ENCODE measurements at places on chromosomes 2 and 18. TPM values are rescaled to one million over a fixed set of nuclear protein-coding genes. Genes with fewer than 3 reads are reported as not detected.

DNA sequence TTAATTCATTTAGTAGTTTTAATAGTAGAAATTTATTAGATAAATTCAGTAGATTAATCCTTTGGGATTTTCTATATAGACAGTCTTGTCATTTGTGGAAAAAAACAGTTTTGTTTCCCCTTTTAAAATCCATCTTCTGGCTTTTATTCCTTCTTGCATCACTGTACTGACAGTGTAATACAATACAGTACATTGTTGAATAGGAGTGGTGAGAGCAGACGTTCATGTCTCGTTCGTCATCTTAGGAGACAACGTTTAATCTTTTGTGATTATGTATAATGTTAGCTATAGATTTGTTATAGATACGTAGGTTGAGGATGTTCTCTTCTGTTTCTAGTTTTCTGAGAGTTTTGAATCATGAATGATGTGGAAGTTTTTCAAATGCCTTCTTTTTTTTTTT is 61.8 kb downstream of the NCOA1 start:
- no peak for DNase-seq

DNA sequence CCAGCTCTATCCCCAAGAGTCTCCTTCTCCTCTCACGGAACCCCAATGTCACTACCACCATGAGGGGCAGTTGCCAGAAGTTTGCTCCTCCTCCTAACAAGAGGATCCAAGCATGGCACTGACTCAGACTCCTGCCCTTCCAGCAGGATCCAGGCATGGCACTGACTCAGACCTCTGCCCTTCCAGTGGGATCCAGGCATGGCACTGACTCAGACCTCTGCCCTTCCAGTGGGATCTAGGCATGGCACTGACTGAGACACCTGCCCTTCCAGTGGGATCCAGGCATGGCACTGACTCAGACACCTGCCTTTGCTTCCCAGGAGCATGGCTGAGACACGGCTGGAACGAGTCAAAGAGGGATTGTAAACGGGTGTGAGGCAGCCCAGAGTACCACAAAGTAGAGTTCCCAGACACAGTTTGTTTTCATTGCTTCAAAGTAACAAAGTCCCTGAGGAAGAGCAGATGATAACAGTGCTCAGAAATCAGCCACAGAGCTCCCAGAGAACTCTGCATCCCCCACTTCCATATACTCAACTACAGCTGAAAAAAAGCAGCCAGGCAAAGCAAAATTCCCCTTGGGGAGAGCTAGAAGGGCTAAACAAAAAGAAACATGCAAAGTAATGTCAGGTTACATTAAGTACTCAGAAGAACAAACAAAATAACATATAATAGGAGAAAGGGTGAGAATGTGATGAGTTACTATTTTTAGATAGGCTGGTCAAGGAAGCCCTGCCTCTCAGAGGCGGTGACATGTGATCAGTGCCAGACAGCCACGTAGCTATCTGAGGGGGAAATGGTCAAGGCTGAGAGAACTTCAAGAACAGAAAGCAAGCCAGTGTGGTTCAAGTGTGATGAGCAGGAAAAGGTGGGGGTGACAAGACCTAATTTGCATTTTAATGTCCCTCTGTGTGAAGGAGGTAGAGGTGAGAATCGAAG is 3.0 kb downstream of the BUB1 start:
- no peak for DNase-seq

- no peak for DNase-seq
These were observed 115.2 kb downstream of the LIPG start for GRCh38 chr18:49677081-49677480.

- no peak for DNase-seq
These were observed 23.9 kb upstream of the GPR155 start for GRCh38 chr2:174510583-174511189.

GRCh38 chr2:150878356-150878755 is 383.3 kb downstream of the RBM43 start:
- no peak for DNase-seq

DNA sequence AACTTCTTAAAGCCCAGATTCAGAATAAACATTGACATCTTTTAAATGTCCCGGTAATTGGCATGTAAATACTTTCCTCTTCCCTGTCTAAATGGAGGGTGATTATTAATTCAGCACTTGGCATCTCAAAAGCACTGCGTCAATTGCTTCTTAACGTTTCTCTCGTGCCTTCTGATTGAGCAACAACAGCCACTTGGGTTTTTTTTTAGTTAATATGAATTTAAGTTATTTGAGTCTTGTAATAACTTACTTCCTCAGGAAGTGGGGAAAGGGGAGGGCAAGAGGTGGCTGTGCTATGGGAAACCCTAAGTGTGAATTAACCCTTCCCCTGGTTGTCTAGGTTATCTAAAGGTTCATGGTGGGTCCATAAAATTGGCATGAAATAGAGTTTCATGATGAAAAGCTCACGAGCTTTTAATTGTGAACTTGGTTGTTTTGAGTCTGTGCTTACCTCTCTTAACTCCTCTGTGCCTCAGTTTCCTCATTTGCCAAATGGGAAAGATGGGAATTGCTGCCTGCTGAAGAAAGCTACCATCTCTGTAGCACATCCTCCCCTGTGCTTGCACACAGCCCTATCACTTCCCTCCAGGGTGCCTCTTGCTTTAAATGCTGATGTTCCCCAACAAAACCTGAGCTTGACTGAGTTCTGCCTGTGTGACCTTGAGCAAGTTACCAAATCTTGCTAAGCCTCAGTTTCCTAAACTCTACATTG is 126.3 kb upstream of the BCL2L11 start:
- DNase-seq = no peak

DNA sequence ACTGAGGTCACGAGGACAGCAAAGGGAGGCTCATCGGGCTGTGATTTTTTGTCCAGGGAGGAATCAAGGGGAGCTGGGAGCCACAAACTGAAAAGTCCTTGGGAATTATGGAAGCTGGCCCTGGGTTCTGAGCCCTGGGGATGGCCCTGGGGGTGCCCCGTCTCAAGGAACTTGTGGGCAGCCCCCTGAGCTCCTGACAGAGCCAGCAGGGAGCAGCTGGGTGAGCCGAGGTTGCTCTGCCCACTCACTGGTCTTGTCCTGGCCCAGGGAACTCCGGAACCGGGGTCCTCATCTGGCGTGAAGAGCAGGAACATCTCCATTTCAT is 61.3 kb upstream of the HDAC4 start:
- DNase-seq = no peak

- peak; percentile 82 for DNase-seq
These were observed 920 bp downstream of the GULP1 start for GRCh38 chr2:188292348-188293239.

GRCh38 chr18:69491576-69491975 is 90.9 kb downstream of the DOK6 start:
- no peak for DNase-seq

DNA sequence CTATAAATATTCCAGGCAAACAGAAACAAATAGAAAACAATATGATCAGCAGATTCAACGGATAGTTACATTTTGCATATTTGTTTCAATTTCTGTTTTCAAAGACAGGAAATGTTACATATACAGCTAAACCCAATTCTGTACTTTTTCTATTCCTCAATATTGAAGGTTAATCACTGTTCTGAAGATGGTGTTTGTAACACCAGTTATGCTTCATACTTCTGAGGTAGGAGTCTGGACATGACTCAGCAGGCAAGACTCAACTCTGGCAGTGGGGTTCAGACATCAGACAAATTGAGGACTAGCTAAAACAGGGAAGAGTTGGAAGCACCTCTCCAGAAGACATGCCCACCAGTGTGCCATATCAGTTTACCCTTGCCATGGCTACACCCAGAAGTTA is 16.6 kb downstream of the SERPINB13 start:
- no peak for DNase-seq

GRCh38 chr2:94956797-94957391 is 68.6 kb upstream of the MAL start:
- DNase-seq = no peak

DNA sequence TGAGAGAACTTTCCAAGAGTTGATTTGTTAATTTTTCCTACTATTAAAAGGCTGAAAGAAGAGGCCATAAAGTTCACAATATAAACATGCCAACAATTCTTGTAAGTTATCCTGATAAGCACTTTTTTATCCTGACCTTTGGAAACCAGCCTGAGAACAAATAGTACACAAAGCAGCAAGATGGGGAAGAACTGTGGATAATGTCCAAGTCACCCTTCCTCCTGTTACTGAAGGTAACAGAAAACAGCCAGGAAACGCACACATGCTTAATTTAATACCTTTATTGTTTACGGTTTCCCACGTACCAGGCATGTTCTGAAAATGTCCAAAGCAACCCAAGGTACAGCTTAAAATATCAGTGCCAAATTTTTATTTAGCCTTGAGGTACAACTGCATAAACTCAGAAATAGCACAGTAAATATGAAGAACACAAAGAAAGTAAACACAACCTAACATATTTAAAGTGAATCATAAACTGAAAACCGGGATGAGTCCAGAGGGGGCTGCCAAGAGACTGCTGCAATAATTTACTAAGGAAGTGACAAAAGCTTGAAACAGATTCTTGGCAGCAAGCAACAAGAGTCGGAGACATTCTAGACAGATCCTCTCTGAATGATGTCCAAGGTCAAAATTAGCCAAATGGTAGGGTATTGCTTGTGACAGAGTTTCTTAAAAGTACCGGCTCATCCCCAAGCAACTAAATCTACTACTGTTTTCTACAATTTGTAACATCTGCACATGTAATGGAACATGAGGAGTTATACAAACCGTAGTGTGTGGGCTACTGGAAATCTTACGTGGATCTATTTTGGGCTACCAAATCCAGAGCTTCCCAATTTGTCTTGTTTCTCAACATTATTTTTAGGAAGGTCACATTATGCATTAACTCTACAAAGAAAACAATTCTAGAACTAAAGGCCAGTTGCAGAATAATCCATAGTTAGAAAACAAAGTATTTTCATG is 93.2 kb downstream of the CABYR start:
- no peak for DNase-seq

GRCh38 chr2:68812251-68812650 is 58.9 kb downstream of the BMP10 start:
- no peak for DNase-seq

- DNase-seq = no peak
These were observed 41.5 kb downstream of the RNF144A start for GRCh38 chr2:6958616-6959235.

- no peak for DNase-seq
These were observed 62.0 kb downstream of the TGIF1 start for GRCh38 chr18:3511980-3512379.

- no peak for DNase-seq
These were observed 181.4 kb downstream of the BARD1 start for GRCh38 chr2:214628091-214628490.

DNA sequence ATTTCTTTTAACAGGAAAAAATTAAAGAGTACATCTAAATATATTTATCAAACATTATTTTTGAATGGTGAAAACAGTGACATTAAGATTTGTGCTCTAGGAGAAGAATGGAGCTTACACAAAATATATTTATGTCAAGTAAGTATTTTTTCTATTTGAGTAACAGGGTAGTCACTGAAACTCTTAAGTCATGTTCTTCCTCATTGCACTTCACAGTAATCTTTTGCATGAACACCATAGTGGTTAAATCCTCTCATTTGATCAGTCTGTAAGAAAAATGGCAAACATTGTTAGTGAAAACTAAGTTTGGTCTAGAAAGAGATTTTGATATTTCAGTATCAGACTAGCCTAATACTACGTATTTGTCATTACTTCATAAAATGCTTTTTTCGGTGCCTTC is 8.1 kb downstream of the GMCL1 start:
- no peak for DNase-seq

DNA sequence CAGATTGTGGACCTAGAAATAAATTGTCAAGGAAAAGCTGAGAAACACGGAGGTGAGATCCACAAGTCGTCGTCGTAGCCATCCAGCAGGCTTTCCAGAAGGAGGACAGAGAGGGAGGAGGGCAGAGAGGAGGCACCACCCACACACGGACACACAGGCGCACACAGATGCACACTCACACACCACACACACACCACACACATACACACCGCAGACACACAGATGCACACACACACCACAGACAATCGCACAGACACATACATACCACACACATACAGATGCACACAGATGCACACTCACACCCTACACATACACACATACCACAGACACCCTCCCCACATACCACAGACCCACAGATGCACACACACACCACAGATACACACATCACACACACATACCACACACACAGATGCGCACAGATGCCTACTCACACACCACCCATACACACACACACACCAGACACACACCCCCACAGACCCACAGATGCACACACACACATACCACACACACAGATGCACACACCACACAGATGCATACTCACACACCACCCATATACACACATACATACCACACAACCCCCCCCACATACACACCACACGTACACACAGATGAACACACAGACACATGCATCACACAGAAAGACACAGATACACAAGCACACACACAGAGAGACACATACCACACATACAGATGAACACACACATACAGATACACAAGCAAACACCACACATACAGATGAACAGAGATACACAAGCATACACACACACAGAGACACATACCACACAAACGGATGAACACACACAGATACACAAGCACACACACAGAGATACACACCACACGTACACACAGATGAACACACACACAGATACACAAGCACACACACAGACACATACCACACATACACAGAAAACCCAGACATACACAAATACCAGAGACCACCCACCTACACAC is 12.7 kb upstream of the BOK start:
- no peak for DNase-seq

GRCh38 chr18:31581498-31582197 is 10.0 kb upstream of the TTR start:
- no peak for DNase-seq

DNA sequence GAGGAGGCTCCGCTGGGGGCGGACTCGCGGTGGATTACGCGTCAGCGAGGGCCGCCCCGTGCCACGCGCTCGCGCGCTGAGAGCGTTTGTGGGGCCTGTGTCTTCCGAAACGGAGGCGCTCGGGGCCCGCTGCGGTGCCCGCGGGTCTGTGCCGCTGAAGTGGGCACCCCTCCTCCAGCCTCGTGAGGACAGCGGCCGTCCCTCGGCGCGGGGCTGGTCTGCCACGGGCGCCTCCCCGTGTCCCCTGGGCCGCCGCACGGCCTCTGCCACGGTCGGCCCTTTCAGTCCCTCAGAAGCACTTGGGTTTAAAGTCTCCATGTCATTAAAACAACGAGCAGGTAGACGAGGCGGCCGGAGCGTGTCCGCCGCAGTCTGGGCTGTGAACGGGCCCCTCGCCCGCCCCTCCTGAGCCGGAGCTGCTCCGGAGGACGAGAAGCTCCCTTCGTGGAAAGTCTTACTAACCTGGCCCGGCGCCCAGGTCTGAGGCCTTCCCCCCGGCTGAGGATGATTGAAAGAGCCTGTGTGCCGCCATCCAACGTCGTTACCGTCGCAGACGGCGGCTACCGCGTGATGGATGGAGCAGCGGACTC is 97.6 kb downstream of the NFATC1 start:
- peak; percentile 50 for DNase-seq

- no peak for DNase-seq
These were observed 2.1 kb downstream of the DCTN1 start for GRCh38 chr2:74378007-74378406.

Gene C2orf15
- not detected for total RNA-seq

Gene PRKAG3
- 0.13 TPM for total RNA-seq

Gene SERPINB5
- not detected for total RNA-seq

Gene LYPD6
- total RNA-seq = 0.16 TPM

Gene RAPGEF4
- total RNA-seq = 12.6 TPM

Gene ASB3
- 9.2 TPM for total RNA-seq

Gene UGT1A3
- not detected for total RNA-seq

Gene LBX2
- 0.51 TPM for total RNA-seq

Gene ZNF519
- 3.6 TPM for total RNA-seq

Gene ZDBF2
- 15.4 TPM for total RNA-seq

Gene CENPA
- not detected for total RNA-seq

Gene CCDC68
- 4.1 TPM for total RNA-seq
